ENCODE measurements at places on chromosomes 4 and X.
A peak's percentile ranks its signal among the peaks of the same experiment; 100 is the strongest.

DNA sequence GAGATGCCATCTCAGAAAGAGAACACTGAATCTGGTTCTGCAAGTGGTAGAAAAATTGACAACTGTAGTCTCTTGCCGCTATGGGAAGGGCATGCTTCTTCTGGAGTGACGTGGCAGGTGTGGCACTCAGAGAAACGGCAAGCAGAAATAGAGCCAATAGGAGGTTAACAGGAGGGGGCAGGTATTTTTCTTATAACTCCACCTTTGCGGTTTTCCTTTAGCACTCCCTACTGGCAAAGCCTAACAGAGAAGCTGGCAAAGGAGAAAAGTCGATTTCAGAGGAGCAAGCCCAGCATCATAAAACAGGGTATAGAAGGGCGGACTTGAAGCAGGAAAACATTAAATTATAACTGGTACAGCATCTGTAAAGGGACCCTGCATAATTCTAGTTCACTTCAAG lies 1382.2 kb downstream of the PCDH18 start:
- DNase-seq = no peak

GRCh38 chr4:1166509-1167243 lies 5.7 kb downstream of the SPON2 start:
- DNase-seq = no peak

- DNase-seq = peak; percentile 37
These were observed 15.0 kb upstream of the STS start for GRCh38 chrX:7132335-7133049.

DNA sequence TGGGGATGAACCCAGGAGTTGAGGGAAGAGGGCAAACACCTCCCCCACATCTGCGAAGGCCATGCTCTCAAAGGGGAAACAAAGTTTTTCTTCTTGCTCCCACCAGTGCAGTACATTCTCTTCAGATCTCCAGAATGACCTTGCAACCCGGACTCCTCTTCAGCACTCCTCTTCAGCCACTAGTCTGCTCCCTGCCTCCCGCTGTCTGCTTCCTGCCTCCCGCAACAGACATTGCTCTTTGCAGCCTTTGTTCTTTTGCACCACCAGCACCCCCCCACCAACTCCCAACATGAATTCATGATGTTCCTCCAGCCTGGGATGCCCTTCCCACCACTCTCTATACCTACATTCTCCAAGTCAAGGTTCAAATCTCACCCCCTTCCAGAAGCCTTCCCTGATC lies 32.1 kb downstream of the UTP14A start:
- no peak for DNase-seq

DNA sequence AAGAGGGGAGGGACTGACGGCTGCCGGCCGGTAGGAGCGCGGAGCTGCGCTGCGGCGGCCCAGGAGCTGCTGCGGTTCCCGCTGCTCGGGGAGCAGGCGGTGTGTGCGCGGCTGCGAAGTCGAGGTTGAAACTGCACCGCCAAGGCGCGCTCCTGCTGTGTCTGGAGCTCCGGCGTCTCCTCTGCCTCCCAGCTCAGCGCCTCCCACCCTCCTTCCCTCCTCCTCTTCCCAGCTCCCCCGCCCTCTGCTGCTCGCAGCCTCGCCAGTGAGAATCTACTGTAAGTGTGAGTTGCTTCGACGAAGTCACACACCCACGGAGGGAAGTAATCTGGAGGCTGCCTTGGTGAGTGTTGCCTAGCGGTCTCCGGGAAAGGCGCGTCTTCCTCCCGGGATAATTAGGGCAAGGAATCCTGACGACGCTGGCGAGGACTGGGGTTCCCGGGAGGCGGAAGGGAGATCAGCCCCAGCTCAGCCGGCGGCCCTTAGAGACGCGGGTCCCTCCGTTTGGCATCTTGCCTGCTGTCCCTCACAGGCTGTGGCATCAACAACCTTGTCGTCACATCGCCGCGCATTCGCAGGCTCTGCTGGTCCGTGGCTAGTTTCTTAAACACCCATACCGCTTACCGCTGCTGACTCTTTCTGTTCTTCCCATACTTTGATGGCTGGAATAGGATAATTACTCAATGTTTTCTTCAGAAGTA lies at the start of gene EPHA5:
EPHA5 (minus strand) TSS at position 159 of the 701 bp plus-strand sequence. CDS start 747 bp downstream, outside the sequence.
- DNase-seq = peak; percentile 67

Measured in DND-41 (cell line).